ENCODE measurements at places on chromosomes 3 and 15.
A peak's percentile ranks its signal among the peaks of the same experiment; 100 is the strongest.

DNA sequence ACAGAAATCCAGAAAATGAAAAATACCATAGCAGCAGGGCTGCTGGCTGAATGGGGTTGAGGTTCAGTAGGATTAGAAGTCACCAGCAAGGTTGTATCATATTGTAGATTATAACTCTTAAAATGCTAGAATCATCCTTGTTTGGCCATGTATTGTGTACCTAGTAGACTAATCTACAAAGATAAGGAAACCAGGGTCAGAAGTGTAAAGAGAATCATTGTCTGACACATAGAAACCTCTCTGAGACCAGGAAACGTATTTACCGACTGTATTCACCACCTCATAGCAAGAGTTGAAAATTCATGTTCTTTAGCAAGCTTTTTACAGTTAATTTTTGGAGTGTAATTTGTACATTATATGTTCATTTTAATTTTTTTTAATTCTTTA lies 168.8 kb downstream of the ECT2 start:
- DNase-seq = no peak

DNA sequence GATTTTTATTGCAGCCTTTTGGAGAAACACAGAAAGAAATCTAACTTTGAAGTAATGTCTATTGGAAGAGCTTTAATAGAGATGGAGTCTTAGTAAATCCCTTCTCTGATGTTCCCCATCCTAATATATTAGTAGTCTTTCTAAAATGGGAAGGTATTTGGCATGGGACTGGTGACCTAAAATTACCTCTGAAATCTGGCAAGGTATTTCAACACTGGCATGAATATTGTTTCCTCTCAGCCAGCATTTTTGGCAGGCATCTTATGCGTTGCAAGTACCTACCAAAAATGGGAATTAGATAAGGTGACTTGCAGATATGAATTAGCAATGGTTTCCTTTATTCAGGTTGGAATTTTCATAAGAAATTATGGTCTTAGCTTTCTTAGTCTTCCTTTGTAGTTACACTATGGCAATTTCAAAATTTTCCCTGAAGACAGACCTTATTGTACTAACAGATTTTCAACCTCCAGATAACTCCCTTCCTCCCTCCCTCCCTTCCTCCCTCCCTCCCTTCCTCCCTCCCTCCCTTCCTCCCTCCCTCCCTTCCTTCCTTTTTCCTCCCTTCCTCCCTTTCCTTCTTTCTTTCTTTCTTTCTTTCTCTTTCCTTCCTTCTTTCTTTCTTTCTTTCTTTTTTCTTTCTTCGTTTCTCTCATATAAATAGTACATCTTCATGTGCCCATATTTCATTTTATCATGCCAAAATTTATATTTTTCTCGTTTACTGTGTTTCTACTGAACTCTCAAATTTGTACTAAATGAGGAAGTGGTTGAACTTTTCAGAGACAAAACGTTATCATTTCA lies 168.2 kb upstream of the KCNMB2 start:
- no peak for DNase-seq

DNA sequence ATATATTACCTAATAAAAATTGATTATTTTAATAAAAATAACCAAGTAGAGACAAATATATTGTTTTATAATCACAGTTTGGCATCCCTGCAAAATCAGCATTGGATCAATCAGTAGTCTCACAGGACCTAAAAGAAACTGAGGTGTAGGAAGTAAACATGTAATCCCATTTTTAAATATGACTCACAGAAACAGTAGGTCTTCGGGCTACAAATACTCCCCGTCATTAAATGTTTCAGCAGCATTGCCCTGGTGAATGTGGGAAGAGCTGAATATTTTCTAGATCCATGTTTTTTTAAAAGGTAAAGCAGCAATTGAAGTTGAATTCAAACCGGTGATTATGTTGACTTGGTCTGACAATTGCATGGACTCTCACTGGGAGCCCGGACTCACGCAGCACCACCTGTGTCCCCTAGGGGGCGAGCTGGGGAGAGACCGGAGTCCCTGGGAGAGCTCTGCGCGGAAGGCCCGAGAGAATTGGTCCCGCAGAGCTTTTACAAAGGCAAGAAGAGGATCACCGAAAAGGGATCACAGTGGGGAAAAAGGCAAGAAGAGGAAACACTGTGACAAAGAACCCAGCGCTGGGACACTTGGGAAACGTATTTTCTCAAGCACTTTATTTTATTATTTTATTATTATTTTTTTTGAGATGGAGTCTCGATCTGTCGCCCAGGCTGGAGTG lies 17.2 kb upstream of the USP3 start:
- DNase-seq = peak; percentile 80

DNA sequence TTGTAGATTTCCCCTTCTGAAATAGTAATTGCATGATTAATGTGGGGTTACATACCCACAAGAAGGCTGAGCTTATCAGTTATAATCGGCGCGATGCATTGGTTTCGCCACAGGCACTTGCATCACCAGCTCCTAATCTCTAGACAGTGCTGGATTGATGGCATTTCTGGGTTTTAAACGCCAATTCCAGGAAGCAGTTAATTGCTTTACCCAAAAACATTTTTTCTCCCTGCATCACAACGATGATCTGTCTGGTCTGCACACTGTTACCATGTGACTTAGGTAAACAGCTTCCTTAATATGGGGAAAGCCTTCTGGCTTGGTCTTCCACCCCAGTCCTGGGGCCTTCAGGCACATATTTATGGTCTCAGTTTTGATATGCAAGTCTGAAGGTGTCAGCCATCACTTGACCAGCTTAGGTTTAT lies 70.0 kb upstream of the HEG1 start:
- DNase-seq = peak; percentile 21

DNA sequence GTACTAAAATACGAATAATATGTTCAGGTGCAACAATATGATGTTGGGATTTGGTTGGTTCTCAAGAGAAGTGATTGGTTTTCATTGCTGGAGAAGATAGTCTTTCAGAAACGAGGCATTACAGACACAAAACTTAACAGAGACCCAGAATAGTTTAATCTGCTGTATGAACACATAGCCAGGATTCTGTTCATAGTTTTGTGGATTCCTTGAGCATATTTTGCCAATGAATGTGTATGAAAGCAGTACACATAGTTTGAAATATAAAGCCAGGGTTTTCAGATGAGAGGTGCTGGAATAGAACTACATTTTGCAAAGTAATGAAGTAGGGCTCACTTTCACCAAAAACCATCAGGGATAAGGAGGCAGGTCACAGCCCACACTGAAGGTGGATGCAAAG lies 5.7 kb upstream of the MCTP2 start:
- no peak for DNase-seq

DNA sequence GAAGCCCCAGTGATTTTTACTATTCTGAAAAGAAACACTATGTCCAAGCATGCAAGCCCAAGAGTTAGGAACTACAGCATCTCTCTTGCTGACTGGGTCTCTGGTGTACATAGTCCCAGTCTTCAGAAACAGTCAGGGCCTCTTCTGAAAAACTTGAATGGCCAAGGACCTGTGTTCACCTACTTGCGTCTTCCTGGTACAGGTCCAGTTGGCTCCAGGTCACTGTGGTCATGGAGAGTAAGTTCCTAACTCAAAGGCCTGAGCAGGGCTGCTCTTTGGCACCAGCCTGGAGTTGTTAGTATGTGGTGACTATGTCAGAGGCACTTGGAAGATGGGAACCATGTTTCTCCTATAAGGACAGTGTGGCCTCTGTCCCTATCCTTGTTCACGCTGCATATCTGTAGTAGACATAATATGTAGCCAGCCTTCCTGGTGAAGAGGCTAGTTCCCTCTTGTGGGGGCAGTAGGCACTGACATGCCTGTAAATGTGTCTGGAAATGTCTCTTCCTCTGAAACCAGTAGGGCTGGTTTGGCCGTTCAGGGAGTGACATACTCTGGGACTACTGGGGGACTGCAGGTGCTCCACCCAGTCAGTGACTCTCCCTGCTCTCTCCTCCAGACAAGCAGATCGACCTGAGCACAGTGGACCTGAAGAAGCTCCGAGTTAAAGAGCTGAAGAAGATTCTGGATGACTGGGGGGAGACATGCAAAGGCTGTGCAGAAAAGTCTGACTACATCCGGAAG lies 2.6 kb upstream of the RBM15B start:
- DNase-seq = no peak

GRCh38 chr3:127467391-127467790 lies 123.1 kb downstream of the TPRA1 start:
- DNase-seq = no peak

- DNase-seq = no peak
Observed at GRCh38 chr15:38378161-38378560, 75.8 kb upstream of the FAM98B start.

GRCh38 chr3:12840591-12841148 lies 695 bp downstream of the RPL32 start:
- no peak for DNase-seq

DNA sequence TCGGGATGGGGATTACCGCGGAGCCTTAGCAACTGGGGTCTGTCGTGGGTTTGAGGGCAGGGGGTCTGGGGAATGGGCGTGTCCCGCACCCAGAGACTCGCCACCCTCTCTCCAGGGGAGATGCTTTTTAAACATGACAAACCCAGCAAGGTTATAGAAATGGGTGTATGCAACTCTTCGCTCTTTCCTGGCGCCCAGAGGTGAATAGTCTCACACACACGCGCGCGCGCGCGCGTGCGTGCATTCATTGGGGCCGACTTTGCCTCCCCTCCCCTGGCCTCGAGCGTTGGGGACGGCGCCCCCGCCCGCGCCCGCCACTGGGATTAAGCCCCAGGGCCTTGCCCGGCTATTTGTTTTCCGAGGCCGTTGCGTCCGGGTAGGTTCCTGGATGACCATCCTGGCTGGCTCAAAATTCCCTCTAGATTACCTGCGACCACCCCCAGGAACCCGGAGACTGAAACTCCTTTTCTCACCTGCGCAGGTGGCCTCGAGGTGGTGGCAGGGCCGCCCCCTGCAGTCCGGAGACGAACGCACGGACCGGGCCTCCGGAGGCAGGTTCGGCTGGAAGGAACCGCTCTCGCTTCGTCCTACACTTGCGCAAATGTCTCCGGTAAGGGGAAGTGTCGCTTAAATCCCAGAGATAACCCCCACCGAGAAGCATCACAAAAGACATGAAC lies 777 bp downstream of the GPR160 start:
- no peak for DNase-seq

DNA sequence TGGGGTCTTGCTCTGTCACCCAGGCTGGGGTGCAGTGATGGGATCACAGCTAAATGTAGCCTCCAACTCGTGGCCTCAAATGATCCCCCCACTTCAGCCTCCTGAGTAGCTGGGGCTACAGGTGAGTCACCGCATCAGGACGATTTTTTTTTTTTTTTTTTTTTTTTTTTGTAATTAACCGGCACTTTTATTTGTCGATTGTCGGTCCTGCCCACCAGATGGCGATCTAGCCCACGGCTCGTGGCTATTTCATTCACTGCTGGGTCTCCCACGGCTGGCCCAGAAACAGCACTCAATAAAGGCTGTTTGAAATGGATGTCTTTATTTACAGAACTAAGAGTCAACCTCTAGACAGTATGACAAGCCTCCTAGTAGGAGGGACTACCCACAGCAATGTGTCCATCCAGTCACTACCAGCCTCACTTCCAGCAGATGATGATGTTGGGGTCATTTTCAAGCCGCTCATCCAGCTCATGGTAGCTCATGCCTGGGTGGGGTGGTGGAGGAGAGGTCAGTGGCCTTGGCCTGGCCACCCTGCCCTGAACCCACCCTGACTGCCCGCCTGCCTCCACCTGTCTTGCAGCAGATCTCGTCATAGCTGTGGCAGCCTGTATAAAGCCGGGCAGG lies 1.8 kb upstream of the ZMYND10 start:
- DNase-seq = no peak

DNA sequence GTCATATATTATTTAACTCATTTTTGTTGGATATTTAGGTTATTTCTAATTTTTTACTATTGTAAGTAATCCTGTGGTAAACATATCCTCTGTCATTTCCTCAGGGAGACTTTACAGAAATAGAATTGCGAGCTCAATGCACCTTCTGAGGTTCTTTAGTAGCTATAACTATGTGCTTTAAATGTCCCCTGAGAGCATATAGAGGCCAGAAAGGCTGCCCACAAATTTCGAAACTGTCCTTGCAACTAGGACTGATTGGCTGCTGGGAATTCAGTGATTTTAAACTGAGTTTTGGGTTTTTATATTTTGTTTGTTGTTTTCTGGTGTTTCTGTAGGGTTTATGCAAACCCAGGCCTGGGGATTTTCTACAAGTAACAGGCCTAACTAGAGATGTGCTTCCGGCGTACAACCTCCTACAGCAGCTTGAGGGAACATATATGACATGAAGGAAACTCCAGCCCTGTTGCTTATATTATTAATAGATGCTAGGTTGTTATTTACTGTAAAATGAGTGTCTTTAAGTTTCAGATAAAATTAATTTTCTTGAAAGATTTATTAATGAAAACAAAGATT lies 29.1 kb upstream of the P4HTM start:
- DNase-seq = no peak

DNA sequence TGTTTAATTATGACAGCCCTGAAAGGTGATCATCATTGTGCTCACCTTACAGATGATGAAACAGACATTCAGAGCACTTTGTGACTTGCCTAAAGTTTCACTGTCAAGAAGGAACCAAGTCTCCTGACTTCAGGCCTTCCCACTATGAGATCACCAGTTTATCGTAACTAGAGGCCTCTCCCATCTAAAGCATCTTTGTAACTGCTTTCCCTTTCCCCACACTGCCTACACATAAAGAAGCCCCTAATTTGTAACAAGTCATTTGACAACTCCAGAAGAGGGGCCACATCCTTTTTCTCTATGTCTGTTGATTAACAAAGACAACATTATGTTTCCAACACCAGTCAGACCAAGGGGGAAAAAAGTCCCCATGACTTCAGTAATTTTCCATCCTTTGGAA lies 1.1 kb downstream of the KLHL6 start:
- no peak for DNase-seq

DNA sequence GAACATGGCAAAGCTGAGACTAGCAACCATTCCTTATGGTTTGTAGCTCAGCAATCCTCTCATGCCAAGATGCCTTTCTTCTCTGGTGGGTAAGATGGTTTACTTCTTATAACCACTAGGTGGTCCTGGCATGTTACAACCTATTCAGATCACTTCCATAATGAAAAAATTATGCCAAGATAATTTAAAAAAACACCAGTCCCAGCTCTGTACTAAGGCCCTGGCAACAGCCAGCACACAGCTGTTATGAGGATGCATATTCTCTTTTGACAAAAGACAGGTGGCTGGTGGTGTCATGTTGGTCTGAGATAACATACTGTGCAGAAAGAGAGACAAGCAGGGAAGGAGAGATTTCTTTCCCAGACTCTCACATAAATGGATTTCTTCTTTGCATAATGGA lies 65.7 kb upstream of the FRMD4B start:
- DNase-seq = no peak

GRCh38 chr3:38616111-38616510 lies 33.4 kb downstream of the SCN5A start:
- DNase-seq = no peak

All from stimulated activated CD4-positive, alpha-beta T cell treated with anti-CD3 and anti-CD28 coated beads, Interleukin-1b, Interleukin-23, amount 100 ng/mL, for 24 hours (primary cell).